ENCODE measurements at places on chromosomes 3 and 15. TPM values are rescaled to one million over a fixed set of nuclear protein-coding genes. Genes with fewer than 3 reads are reported as not detected.

TRAT1 gene
- total RNA-seq = 0.25 TPM

GOLGA8J gene
- total RNA-seq = 11.5 TPM

ITGA11 gene
- 5.6 TPM for total RNA-seq

LTF gene
- 0.43 TPM for total RNA-seq

MOBP gene
- 8.5 TPM for total RNA-seq

DNA sequence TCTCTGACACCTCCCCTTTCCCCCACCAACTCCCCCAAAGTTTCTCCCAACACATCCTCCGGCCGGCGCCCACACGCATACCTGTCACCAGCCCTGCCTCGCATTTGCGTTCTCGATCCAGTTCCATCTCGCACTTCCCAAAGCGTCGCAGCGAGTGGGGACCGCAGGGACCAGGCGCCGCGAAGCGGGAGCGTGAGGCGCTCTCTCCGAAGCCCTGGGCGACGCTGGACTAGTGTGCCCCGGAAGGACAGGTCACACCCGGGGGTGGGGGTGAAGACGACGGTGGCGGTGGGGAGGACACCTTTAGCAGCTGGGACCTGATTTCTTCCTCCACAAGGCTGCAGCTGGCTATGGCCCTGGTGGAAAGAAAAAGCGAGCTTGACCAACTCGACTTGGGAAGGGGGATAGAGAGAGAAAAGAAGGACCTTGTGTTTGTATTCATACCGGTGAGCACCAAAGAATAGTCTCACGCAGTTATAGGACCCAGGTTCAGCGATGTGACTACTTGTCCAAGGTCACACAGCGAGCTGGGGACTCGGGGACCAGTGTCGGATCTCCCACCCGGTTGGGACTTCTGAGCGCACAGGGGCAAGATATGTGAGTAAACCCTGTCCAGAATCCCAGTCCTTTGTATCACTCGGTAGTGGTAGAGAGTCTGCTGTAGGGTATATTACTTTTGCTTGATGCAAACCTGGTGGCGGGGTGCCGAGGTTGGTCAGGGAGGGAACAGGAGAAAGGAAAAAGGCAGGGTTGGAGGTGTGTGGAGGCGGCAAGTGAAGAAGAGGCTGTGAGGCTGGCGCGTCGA, 607 bp upstream of the GHSR start:
- no peak overlapping the region for H3K4me3 ChIP-seq
- H3K27ac ChIP-seq = no peak overlapping the region
- H3K4me1 ChIP-seq = peaks cover 17% of the 10 kb centered on the region
- no peaks in the 10 kb centered on the region for H3K36me3 ChIP-seq
- H3K27me3 ChIP-seq = no peaks in the 10 kb centered on the region

- H3K27ac ChIP-seq = no peak overlapping the region
- no peaks in the 10 kb centered on the region for H3K27me3 ChIP-seq
- no peak overlapping the region for H3K4me3 ChIP-seq
- no peaks in the 10 kb centered on the region for H3K4me1 ChIP-seq
- no peaks in the 10 kb centered on the region for H3K36me3 ChIP-seq
Measured at GRCh38 chr3:57100046-57100695, 39.7 kb downstream of the SPATA12 start.

DNA sequence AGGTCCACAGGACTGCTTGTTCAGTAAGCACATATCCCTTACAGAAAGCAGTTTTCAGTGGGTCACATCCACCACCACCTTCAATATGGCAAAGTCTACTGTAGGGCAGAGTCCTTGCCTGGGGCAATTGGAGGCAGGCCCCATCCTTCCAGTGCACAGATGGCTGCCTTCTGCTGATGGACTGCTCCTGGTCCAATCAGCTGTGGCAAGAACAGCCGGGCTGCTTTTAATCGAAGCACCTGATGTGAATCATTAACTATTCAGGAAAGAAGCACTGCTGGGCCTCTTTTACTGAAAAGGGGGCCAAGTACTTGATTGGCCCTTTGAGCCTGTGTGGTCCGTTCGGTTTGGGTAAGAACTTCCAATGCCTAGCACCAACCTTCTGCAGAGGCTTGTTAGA, 24.4 kb downstream of the LARS2 start:
- peaks cover 8% of the 10 kb centered on the region for H3K4me1 ChIP-seq
- no peak overlapping the region for H3K4me3 ChIP-seq
- H3K27ac ChIP-seq = no peak overlapping the region
- no peak for DNase-seq
- no peaks in the 10 kb centered on the region for H3K27me3 ChIP-seq

DNA sequence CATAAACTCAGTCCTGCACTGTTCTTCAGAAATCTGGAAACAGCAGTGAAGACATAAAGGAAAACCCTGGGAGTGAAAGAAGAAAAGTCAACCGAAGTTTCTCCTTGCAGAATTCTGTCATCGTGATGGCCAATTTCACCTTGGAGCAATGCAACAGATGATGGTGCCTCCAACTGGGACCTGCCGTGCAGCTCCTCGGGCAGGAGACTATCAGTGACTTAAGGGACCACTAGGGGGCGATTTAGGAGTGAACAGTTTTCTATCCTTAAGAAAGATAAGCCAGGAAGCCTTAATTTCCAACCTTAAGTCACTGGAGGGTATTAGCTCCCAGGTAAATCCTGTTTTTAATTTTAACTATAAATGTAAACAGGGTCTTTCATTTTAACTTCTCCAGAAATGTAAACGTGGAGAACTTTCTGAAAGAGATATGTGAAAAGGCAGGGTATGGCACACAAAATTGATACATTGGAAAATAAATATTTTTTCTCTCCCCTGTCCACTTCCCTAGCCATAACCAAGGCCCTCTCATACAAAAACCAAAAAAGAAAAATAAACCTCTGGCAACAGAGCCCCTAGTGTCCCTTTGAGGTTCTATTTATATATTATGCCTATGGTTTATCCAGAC, 116.3 kb downstream of the PDZRN3 start:
- no peak overlapping the region for H3K27ac ChIP-seq
- H3K4me1 ChIP-seq = no peaks in the 10 kb centered on the region
- H3K36me3 ChIP-seq = no peaks in the 10 kb centered on the region
- no peak overlapping the region for H3K4me3 ChIP-seq
- DNase-seq = peak; percentile 76

- peaks cover 16% of the 10 kb centered on the region for H3K4me1 ChIP-seq
- H3K4me3 ChIP-seq = peak within 1 kb of the TSS; percentile 21
Measured at GRCh38 chr15:76336254-76337058, at the start of gene ISL2. Gene ISL2 (plus strand): TSS chr15:76336773. CDS start chr15:76336884, 111 bp downstream.
